ENCODE measurements at places on chromosomes 4 and X. TPM values are rescaled to one million over a fixed set of nuclear protein-coding genes. Genes with fewer than 3 reads are reported as not detected.

GRCh38 chr4:22875587-22876257 is 183.0 kb downstream of the GBA3 start:
- H3K36me3 ChIP-seq: no peaks in the 10 kb centered on the region
- H3K4me3 ChIP-seq: no peak overlapping the region
- no peak overlapping the region for H3K27ac ChIP-seq
- peaks cover 6% of the 10 kb centered on the region for H3K4me1 ChIP-seq
- DNase-seq: no peak

The NEXMIF gene
- 0.42 TPM for total RNA-seq

The FBXW7 gene
- 56.9 TPM for total RNA-seq

The IL1RAPL1 gene
- total RNA-seq: 0.33 TPM
